RWPE1 (cell line): ENCODE measurements at places on chromosomes 7 and 10.

GRCh38 chr10:119416855-119417254 is 125.7 kb downstream of the RGS10 start:
- peak; percentile 87 for DNase-seq

DNA sequence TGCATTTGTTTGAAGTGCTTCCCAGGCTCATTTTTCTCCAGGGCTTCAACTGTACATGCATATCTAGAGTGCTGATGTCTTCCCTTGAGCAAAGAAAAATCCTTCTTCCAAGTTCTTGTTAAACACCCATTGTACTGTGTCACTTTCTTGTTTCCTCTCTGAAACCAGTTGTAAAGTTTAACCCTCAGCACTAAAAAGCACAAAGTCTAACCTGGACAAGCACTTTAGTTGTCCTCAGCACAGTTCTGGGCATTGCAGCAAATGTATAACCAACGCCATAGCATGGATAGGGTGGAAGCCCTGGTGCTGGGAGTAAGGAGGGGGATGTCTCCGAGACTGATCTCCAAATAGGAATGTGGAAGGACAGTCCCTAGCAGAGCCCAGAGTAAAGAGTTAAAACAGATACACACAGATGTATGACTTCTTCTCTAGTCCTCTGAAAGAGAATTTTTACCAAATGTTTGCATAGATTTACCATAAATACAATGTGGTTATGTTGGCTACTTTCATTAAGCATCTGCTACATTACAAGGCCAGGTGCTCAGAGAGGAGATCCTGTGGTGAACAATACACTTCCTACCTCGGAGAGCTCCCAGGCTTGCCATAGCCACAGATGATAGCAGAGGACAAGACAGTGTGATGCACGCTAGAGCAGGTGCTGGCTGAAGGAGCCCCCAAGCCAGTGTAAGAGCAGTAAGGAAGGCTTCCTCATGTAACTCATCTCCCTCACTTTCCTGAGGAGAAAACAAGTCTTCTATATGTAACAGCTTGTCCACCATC is 57.0 kb downstream of the DNAJC12 start:
- no peak for DNase-seq

DNA sequence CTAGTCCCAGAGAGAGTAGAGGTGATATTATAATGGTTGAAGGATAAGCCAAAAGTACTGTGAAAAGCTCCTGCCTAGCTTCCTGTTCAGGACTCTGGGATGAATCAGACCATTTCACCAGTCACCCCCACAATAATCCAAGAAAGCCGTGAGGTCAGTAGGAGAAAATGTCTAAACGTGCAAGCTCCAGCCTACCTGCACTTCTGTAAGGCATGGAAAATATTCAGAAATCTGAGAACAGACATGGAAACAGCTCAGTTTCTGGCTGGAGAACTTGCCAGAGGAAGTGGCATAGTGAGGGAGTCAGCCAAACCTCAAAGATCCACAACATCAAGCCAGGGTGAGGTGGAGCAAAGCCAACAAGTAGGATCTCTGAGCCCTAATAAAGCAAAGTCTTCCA is 58.2 kb downstream of the ELAPOR2 start:
- DNase-seq: peak; percentile 46

- no peak for DNase-seq
Measured at GRCh38 chr7:7742223-7742622, 23.8 kb upstream of the RPA3 start.

DNA sequence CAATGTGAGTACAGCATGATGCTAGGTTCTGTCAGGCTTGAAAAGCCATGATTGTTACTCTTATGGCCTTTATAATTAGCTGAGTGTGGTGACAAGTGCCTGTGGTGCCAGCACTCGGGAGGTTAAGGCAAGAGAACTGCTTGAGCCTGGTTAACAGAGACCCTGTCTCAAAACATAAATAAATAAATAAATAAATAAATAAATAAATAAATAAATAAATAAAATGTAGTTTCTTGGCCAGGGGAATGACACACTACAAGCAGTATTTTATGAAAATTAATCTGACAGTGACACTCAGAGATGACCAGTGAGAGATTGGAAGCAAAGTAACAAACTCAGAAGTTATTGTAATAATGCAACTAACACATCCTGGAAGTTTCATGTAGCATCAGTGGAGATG is 2.3 kb upstream of the MORN4 start:
- DNase-seq: no peak

GRCh38 chr10:66931340-66931948 is 5.6 kb downstream of the LRRTM3 start:
- peak; percentile 30 for DNase-seq

DNA sequence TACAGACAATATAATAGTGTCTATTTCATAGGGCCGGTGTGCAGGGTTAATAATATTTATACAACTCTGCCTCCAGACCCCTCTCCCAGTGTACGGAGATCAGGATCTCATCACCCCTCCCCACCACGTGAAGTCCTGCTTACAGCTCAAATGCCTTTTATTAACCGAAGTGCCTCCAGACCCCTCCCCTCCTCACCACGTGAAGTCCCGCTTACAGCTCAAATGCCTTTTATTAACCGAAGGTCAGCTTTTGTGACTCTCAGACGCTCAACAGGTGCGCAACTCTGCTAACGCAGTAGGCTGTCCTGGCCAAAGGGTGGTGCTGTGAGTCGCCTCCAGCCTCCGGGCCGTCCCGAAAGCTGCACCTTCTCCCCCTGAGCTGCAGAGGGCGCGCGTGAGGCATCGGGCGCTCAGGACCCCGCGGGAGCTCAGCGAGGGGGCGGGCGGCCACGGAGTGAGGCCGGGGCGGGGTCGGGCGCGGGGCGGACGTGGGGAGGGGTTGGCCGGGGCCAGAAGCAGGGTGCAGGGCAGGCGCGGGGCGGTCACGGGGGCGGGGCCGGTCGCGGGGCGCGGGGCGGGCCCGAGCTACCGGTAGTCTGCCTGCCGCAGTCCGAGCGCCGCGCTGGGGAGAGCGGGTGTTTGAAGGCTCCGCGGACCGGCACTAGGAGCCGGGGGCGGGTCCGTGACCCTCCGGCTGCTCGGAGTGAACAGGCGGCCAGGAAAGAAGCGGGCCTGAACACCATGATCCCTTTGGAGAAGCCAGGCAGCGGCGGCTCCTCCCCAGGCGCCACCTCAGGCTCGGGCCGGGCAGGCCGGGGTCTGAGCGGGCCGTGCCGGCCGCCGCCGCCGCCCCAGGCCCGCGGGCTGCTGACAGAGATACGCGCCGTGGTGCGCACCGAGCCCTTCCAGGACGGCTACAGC is at the start of gene STK17A:
TSS of gene STK17A (plus strand) at position 606 of the 921 bp plus-strand sequence. CDS start at position 742, 136 bp downstream.
- DNase-seq: peak; percentile 95

GRCh38 chr10:45373576-45374349 is at the start of gene ALOX5:
ALOX5 (plus strand) TSS chr10:45374216; CDS start chr10:45374280, 64 bp downstream.
- DNase-seq: peak; percentile 17

- DNase-seq: no peak
Measured at GRCh38 chr10:104230490-104230889, 1.7 kb downstream of the CFAP43 start.

GRCh38 chr7:81457852-81458522 is 311.9 kb downstream of the HGF start:
- DNase-seq: peak; percentile 27

DNA sequence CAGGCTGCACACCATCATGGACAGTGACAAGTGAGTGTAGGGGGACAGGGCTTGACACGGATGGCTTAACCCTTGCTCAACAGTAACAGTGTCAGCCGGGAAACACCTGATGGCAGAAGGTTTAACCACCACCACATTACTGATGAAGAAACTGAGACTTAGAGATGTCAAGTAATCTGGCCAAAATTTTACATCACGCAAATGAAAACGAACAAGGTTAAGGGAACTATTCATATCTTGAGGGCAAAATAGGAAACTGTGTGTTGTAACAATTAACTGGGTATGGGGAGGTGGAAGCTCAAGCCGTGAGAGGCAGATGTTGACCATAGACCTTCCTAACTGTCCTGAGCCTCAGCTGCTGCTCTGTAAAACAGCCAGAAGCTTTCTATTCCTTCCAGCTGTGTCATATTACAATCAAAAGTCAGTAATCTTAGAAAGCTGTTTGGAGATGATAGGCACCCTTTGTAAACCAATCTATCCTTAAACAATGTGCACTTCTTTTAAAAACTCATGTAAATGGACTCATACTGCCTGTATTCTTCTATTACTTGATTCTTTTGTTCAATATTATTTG is 68.4 kb downstream of the ABCC2 start:
- no peak for DNase-seq
